Occipital lobe (tissue), 3 donors: ENCODE measurements at places on chromosomes 1 and 21. TPM values are rescaled to one million over a fixed set of nuclear protein-coding genes. Genes with fewer than 3 reads are reported as not detected.

Gene OR14I1
- total RNA-seq = not detected

Gene GJB3
- total RNA-seq = not detected

Gene CLCA4
- not detected for total RNA-seq

Gene DDAH1
- 37.3 TPM for total RNA-seq

Gene LRP8
- total RNA-seq = 86.6 TPM

Gene USP16
- total RNA-seq = 39.1 TPM

Gene SMCP
- not detected for total RNA-seq

Gene UBL4B
- total RNA-seq = not detected

Gene PRRC2C
- 34.2 TPM for total RNA-seq

Gene VWA5B1
- 0.16 TPM for total RNA-seq

Gene SLC2A5
- 2.5 TPM for total RNA-seq

Gene MATN1
- total RNA-seq = 0.31 TPM

Gene LEMD1
- 6.9 TPM for total RNA-seq

Gene CHI3L2
- 0.47 TPM for total RNA-seq

Gene TSPAN1
- total RNA-seq = 0.31 TPM

Gene PBX1
- 169 TPM for total RNA-seq

Gene TAF12
- 20.1 TPM for total RNA-seq

Gene KIF26B
- total RNA-seq = 31.7 TPM

Gene SIM2
- total RNA-seq = not detected

Gene LENEP
- total RNA-seq = 2.7 TPM

Gene FLVCR1
- total RNA-seq = 53.0 TPM

Gene ERG
- 1.2 TPM for total RNA-seq

Gene LINGO4
- not detected for total RNA-seq

Gene BMP8B
- 0.16 TPM for total RNA-seq

Gene FCGR1A
- total RNA-seq = 9.8 TPM

Gene FMO4
- 1.9 TPM for total RNA-seq

Gene FLG2
- not detected for total RNA-seq

Gene XCL1
- total RNA-seq = not detected

Gene TIE1
- total RNA-seq = 7.0 TPM

Gene FBXO44
- total RNA-seq = 30.3 TPM

Gene CYB5RL
- 4.4 TPM for total RNA-seq

Gene PROX1
- 14.8 TPM for total RNA-seq

Gene WNT3A
- total RNA-seq = not detected

Gene SDCCAG8
- 105 TPM for total RNA-seq

Gene ETNK2
- total RNA-seq = 28.1 TPM

Gene SVBP
- total RNA-seq = 68.0 TPM

Gene LIPI
- total RNA-seq = not detected

Gene LCA5L
- total RNA-seq = not detected

Gene HTR6
- total RNA-seq = 0.16 TPM

Gene TRAF3IP3
- total RNA-seq = 0.47 TPM

Gene MAN1C1
- total RNA-seq = 8.6 TPM

Gene SLC44A5
- total RNA-seq = 266 TPM

Gene FMO5
- 0.62 TPM for total RNA-seq

Gene CHAF1B
- total RNA-seq = 1.6 TPM

Gene S100A12
- 4.1 TPM for total RNA-seq

Gene EXO5
- total RNA-seq = 19.2 TPM

Gene CD1E
- not detected for total RNA-seq

Gene SPATA46
- total RNA-seq = not detected

Gene NBPF10
- 1.1 TPM for total RNA-seq

Gene OR14A2
- total RNA-seq = not detected

Gene PLA2G2F
- total RNA-seq = not detected

Gene RUNX3
- total RNA-seq = 0.16 TPM
